ENCODE measurements at places on chromosomes 11 and 22.

- no peak for DNase-seq
Measured at GRCh38 chr22:42925598-42925997, 68.5 kb upstream of the ARFGAP3 start.

DNA sequence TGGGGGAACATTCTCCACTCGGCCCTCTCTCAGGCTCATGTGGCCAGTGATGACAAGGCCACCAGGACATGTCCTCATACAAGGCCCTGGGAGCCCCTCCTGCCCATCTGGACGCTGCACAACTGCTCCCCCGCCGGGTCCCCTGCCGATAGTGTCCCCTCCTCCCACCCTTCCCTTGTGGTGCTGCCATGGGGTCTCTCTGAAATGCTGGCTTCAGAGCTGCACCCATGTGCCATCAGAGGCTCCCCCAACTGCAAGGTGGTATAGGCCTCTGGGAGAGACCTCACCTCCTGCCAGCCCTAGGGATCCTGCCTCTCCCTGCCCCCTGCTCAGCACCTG, 113.0 kb downstream of the KCNQ1OT1 start:
- no peak for DNase-seq

- DNase-seq: no peak
Measured at GRCh38 chr11:65616575-65617001, 1.0 kb downstream of the PCNX3 start.

DNA sequence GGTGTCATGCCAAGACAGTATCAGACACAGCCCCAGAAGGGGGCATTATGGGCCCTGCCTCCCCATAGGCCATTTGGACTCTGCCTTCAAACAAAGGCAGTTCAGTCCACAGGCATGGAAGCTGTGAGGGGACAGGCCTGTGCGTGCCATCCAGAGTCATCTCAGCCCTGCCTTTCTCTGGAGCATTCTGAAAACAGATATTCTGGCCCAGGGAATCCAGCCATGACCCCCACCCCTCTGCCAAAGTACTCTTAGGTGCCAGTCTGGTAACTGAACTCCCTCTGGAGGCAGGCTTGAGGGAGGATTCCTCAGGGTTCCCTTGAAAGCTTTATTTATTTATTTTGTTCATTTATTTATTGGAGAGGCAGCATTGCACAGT, 14.6 kb downstream of the IL10RA start:
- no peak for DNase-seq

DNA sequence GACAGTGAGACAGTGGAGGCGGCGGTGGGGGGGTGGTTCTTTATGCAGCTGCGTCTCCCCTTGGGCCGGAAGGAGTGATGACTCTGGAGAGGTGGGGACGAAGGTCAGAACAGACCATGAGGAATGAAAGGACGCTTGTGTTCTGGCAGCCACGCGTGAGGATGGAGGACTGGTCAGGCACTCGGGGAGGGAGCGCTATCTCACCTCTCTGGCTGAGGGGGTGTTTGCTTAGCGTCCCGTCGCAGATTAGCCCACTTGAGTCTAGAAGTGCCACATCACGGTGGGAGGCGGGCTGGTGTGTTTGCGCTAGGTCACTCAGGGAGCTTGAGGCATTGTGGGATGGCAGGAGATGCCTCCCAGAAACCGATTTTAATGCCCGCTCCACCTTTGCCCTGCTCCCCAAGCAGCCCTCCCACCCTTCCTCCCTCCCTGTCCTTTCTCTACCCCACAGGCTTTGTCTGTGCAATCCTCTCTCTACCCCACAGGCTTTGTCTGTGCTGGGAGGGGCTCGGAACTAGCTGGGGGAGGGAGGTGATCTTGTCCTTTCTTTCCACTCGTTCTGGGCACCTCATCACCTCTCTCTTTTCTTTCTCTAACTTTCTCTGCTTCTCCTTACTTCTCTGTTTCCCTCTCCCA, 97.8 kb downstream of the PKNOX2 start:
- DNase-seq: no peak

DNA sequence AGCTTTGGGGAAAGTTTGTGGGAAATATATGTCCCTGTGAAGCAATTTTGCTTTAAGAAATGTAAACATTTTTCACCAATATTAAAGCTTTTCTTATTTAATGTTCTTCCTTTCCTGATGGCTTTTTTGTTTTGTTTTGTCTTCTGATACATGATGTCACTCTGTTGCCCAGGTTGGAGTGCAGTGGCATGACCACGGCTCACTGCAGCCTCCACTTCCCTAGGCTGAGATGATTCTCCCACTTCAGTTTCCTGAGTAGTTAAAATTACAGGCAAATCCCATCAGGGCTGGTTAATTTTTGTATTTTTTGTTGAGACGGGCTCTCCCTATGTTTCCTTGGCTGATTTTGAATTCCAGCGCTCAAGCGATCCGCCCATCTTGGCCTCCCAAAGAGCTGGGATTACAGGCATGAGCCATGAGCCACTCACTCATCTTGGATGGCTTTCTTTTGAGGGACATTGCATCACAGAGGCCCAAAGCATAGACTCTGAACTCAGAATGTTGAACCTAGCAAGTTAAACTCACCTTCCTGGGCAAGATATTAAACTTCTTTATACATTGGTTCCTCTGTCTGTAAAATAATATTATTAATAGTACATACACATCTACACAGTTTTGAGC, 651 bp upstream of the CARD16 start:
- DNase-seq: no peak

DNA sequence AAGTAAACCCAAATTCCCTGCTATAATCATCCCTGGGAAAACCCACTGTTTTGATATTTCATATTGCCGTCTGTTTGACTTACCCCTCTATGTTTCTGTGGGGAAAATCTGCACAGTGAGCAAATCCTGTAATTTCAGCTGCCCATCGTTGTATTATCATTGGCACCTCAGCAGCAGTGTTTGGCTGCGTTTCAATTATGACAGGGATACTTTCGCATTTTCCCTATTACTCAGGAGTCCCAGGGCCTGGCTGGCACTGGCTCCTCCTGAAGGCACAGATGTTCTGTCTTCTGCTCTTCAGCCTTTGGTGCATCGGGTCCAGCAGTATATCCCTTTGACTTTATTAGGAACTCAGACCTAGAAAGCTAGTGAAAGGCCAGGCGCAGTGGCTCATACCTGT, 12.2 kb upstream of the MMP12 start:
- DNase-seq: no peak
